Hindlimb muscle (tissue), 1 donor: ENCODE measurements at places on chromosomes 11 and 22.

DNA sequence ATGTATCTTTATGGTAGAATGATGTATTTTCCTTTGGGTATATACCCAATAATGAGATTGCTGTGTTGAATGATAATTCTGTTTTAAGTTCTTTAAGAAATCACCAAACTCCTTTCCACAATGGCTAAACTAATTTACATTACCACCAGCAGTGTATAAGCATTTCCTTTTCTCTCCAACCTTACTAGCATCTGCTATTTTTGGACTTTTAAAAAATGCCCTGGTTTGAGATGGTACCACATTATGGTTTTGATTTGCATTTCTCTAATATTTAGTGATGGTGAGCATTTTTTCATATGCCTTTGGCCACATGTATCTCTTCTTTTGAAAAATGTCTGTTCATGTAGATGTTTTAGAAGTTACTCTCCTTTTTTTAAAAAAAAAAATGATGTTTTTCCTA is 142.0 kb downstream of the METTL15 start:
- no peak for DNase-seq

DNA sequence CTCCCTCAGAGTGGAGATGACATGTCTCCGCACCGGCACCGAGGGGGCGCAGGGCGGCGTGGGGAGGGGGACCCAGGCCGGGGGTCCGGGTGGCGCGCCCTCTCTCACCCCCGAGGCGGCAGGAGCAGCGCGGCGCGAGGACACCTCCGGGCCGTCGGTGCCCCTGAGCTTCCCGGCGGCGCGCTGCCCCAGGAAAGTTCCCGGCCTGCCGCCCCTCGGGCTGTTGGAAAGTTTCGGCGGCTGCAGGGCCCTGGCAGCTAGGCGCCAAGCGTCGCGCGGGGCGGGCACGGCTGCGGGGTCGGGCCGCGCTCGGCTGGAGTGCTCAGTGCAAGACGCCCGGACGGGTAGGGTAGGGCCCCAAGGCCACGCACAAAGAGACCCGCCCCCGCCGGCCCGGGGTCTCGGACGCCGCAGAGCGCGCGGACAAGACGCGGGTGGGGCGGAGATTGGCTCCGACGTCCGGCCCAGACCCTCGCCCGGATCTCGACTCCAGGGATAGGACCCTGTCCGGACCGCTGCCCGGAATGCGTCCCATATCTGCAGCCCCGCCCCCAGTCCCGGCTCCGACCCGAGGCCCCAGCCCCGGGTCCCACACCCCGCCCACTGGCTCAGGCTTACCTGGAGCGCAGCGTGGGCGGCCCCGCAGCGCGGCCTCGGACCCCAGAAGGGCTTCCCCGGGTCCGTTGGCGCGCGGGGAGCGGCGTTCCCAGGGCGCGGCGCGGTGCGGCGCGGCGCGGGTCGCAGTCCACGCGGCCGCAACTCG is 471 bp downstream of the ARVCF start:
- DNase-seq = no peak

GRCh38 chr11:68546555-68546954 is 86.0 kb downstream of the PPP6R3 start:
- DNase-seq = no peak

GRCh38 chr11:12897867-12898266 is 111.2 kb upstream of the RASSF10 start:
- DNase-seq = no peak

DNA sequence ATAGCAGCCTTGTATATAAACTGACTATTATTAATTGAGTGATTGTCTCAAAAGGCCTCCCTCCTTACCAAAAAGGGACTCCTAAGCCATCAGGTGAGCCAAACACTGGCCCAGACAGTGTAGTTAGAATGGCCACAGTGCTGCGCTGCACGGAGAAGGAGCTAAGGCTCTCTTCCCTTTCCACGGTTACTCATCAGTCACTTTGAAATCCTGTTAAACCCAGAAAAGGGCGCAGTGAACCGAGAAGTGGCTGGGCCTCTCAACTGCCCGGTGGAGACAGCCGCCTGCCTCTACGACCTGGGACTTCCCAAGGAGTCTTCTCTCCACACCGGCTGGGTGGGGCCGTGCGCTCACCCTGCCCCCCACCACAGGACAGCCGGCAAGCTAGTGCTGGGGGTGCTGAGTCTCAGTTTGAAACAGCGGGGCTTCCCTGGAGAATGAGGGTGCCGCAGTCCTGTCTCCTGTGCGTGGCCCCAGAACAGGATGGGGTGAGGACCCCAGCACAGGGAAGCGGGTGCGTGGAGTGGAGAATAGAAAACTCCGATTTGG is 1.3 kb downstream of the MYH9 start:
- no peak for DNase-seq

DNA sequence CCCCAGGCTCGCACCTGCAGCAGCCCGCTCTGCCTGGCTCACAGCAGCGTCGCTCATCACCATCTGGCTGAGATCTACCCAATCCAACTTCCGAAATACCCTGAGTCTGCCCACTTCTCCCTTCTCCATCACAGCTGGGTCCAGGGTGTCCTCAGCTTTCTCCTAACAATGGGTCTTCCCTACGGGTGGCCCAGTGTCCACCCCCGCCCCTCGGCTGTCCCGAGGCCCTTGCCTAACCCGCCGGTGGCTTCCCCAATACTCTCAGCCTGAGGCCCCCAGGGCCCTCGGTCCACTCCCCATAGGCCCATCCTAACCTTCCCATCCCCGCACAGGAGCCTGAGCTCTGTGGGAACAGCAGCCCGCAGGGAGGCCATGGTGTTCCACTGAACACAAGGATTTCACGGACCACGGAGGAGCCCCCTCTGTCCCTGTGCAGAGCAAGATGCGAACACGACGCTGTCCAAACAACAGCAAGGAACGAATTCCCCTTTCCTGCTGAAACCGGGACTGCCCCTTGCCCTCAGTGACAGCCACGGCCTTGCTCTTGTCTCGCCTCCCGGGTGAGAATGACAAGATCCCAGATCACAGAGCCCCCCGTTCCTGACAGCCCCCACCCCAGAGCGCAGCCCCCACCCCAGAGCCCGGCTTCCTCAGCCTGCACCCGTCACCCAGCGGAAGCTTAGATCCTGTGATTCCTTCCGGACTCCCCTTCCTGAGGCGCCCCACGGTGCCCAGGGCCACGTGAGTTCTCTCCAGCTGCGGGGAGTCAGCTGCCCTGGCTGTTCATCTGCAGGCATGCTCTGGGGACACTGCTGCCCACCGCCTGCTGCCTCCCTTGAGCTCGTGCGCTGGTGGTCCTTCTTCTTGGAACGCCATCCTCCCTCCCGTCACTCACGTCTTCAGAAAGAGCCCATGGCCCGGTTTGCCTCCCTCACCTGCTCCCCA is 48.8 kb upstream of the CARS1 start:
- no peak for DNase-seq

DNA sequence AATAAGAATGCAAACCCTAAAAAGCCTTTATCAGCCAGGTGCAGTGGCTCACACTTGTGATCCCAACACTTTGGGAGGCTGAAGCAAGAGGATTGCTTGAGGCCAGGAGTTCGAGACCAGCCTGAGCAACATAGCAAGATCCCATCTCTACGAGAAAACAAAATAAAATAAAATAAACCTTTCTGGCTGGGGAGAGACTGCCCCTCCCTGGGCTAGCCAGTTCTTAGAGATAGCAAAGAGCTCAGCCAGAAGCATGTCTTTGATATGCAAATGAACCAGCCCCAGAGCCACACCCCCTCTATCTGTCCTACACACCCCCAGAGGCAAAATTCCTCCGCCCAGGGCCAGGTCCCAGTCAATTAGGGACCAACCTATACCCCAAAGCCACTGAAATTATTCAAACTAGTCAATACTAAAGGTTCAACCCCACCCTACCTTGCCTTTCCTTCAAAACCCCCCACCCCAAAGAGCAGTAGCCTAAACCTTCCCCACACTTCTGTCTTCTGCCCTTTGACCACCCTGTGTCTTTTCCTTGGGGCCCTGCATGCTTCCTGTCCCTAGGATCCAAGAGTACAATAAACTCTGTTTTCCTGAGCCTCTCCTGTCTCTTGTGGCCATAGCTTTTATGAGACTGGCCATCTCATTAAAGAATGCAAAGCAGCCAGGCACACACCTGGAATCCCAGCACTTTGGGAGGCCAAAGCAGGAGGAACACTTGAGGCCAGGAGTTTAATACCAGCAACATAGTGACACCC is 37.3 kb upstream of the CXCR5 start:
- DNase-seq = no peak

- no peak for DNase-seq
Observed at GRCh38 chr11:130227373-130227772, 67.8 kb downstream of the ST14 start.

DNA sequence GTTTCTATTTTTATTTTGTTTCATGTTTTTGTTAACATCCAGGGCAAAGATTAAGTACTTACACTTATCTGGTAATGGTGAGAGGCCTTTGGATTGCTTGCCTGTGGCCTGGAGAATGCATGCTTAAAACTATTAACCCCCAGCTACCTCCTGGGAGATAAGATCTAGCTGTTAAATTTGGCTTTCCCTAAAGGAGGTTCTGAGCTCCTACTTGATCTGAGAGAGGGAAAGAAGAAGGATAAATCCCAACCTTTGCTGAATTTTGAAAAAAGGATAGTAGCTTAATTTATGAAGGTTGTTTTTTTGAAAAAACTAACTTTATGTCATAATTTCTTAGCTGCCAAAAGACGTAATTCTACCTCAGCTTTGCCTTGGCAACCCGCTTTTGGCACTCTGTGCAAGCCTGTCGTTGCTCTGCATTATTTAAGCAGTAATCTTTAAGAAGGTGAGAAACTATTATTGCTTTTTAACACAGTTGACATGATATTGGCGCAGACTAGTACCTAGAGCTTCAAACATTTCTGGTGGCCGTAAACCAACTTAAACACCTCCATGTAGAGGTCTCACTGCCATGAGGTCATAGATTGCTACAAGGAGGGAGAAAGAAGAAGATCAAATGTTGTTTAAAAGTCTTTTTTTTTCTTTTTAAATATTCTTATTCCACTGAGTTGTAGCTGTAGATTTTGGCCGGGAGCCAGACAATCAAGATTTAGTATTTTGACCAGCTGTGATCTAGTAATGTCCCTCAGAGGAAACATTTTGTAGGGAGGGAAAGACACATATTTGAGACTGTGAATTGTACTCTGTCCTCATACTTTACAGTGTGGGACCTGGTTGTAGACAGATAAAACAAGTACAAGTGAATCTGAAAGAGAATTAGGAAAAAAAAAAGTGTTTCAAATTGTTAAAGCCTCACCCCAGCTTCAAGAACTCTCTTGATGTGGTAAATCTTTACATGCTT is 74.4 kb downstream of the WNT11 start:
- peak; percentile 57 for DNase-seq

DNA sequence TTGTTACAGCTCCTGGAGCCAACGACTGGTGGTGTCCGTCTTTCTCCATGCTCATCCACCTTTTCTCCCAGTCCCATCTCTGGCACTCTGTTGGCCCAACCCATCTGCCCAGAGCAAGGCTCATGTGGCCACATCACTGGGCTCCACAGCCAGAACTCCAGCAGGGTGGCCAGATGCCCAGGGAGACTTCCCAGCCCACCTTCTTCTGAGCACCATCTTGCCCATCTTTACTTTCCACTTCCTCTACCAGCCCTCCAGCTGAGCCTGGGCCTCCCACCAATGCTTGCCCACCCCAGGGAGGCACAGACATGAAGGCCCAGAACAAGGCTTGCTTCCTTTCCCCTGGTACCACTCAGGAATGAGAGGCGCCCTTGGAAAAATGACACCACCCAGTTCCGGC is 116.8 kb downstream of the BUD13 start:
- DNase-seq = no peak

GRCh38 chr11:47552056-47552565 is 821 bp downstream of the CELF1 start:
- DNase-seq = peak; percentile 15

DNA sequence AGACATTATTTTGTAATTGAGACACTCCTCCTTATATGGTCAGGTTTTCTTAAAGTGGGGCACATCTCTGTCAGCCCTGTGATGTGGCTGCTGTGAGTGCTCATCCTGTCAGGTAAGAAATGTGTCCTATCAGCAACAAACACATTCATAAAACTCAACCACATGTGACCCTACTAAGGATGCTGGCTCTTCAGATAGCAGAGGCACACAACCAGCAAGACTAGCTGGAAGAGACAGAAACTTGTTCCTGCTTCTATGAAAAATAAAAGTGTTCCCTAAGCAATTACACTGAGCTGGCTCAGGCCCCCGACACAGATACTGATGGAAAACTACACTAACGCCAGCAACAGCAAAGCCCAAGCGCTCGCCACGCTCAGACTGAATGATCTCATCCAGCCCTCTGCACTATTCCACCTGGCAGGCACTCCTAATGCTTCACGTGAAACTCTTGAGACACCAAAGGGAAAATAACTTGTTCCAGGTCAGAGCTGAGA is 49.8 kb upstream of the CYP2D6 start:
- peak; percentile 79 for DNase-seq

GRCh38 chr11:117679461-117679860 is 117.6 kb downstream of the DSCAML1 start:
- DNase-seq = no peak
